Stimulated activated naive B cell treated with anti-CD40 and anti-IgM and Interleukin-4, amounts not matched to agents 10 μg/mL and 1 μg/mL and 100 μg/mL, for 72 hours (primary cell): ENCODE measurements at places on chromosomes 16 and 17.

DNA sequence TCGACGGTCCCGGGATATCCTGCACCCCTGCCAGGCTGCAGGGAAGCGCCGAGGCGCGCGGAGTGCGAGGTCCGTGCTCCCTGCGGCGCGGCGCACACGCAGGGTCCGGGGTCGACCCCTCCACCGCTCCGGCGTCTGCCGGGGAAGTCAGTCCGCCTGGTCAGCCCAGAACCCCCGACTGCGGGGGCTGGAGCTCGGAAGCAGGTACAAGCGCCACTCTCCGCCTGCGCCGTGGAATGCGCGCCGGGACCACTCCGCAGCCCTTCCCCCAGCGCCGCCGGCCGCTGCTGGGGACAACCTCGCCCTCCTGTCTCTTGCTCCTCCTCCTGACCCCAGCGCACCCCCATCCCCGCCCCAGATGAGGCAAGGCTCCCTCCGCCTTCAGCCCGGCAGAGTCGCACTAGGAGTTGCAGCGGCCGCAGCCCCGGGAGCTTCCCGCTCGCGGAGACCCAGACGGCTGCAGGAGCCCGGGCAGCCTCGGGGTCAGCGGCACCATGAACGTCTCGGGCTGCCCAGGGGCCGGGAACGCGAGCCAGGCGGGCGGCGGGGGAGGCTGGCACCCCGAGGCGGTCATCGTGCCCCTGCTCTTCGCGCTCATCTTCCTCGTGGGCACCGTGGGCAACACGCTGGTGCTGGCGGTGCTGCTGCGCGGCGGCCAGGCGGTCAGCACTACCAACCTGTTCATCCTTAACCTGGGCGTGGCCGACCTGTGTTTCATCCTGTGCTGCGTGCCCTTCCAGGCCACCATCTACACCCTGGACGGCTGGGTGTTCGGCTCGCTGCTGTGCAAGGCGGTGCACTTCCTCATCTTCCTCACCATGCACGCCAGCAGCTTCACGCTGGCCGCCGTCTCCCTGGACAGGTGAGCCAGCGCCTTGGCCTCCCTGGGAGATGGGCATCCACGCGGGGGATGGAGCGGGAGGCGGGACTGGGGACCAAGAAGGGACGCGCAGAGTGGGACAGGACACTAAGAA is at the start of gene GALR2:
TSS of gene GALR2 (plus strand) at position 392 of the 974 bp plus-strand sequence. CDS start at position 495, 103 bp downstream.
- no peak for DNase-seq

DNA sequence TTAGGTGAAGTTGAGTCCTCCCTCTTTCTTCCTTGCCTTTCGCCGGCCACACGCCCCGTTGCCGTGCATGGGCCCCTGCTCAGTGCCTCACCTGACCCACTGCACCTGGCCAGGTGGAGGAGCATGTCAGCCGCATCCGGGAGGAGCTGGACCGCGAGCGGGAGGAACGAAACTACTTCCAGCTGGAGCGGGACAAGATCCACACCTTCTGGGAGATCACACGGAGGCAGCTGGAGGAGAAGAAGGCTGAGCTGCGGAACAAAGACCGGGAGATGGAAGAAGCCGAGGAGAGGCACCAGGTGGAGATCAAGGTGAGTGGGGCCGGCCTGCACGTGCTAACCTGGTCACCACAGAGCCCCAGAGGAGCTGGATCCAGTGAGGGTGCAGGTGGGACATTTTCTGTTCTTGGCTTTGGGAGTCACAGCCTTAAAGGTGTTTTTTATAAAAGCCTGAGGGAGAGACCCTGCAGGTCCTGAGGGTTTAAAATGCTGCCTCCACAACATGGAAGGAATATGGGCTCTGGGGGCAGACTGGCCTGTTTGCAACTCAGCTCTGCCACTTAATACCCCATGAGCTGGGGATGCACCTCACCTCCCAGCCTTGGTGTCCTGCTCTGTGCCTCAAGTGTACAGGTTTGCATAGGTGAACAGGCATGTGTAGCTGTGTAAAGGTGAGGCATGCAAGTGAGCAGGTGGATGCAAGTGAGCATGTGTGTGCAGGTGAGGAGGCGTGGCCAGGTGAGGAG is 12.1 kb upstream of the DBNDD1 start:
- no peak for DNase-seq

DNA sequence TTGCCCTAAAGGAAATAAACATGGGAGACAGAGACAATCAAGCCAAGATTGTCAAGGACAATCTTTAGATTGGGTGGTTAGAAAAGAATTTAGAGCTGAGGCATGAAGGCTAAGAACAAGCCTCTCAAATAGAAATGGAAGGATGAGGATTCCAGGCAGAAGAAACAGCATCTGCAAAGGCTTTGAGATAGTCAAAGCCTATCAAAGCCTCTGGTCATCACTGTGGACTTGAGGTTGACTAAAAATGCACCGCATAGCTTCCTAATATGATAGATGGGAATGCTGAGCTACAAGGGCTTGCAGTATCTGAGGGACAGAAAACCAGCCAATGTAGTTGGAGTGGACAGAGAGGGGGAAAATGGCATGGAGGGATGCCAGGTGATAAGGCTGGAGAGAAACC is 109.8 kb upstream of the FAM20A start:
- DNase-seq: no peak

- DNase-seq: no peak
Observed at GRCh38 chr17:42803074-42803883, 4.6 kb downstream of the CNTD1 start.

- no peak for DNase-seq
Observed at GRCh38 chr16:71339236-71340171, 19.0 kb upstream of the CALB2 start.
